ENCODE measurements at places on chromosomes 7 and 10.

GRCh38 chr7:6505685-6506559 lies 45.3 kb downstream of the GRID2IP start:
- no peak for DNase-seq

DNA sequence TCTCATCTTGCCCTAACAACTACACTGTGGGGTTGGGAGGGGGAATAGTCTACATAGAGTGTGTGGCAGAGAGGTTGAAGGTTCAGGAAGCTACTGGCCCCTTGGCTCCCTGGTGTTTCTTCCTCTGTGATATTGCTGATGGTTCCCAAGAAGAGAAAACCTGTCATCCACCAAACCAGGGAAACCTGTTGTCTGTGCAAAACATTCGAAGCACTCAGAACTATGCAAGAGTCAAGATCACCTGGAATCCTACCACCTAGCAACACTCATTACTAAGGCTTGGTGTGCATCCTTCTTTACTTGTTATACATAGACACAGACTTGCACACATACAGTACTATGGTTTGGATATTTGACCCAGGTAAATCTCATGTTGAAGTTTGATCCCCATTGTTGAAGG lies 46.5 kb upstream of the MKI67 start:
- DNase-seq = no peak

DNA sequence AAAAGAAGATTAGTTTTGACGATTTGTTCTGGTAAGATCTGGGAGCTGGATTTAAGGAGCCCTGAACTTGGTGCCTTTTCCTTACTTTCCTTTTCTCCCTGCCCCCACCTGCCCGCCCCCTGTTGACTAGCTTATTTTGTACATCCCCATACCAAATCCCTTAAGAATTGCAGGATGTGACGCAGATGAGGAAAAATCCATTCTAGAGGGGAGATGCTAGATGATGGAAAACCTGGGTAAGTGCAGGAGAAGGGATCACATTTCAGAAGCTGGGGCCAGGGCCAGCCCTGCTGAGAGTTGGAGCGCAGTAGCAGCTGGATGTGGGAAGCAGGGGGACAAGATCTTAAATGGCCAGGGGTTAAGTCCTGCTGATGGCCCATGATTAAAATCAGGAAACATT lies 93.9 kb downstream of the CCDC3 start:
- DNase-seq = no peak

DNA sequence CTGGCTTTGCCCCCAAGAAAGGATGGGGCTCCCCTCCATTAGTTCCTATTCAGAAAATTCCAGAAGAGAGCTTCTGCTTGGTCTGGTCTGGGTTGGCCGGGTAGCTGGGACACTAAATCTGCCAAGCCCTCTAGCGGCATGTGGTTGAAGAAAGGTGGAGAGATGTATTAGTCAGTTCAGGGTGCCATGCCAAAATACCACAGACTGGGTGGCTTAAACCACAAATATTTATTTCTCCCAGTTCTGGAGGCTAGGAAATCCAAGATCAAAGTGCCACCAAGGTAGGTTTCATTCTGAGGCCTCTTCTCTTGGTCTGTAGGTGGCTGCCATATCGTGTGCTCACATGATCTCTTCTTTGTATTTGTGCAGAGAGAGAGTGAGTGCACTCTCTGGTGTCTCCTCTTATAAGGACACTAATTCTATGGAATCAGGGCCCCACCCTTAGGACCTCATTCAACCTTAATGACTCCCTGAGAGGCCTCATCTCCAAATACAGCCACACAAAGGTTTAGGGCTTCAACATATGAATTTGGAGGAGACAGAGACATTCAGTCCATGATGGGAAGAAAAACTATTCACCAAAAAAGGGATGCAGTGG lies 38.7 kb upstream of the MTPAP start:
- DNase-seq = no peak

Measured in CD4-positive, alpha-beta T cell (primary cell).